GM23248 (cell line): ENCODE measurements at places on chromosomes 3 and 15. TPM values are rescaled to one million over a fixed set of nuclear protein-coding genes. Genes with fewer than 3 reads are reported as not detected.

DNA sequence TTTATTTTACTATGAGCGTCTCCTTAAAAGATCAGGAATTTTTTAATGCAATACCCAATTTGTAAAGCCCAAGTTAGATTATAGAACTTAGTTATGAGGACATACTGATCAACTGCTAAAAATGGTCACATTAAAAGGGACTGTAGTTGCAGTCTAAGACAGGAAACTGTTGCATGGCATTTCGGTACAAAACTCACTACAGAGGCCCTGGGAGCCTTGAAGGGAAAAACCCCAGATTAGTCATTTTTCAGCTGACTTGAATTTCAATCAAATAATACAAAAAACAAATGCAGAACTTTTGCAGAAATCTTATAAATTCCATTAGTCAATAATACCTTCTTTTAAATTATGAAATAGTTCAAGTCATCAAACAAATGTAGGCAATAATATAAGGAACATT lies 6.9 kb upstream of the PTX3 start:
- DNase-seq: peak; percentile 71

- DNase-seq: no peak
Observed at GRCh38 chr3:187398955-187399354, 30.8 kb downstream of the RTP4 start.

Gene SLC28A2
- total RNA-seq: not detected in 2 replicates

Gene PCSK6
- not detected in 2 replicates for total RNA-seq

Gene CPNE4
- 0.11 and 0.25 TPM in 2 replicates for total RNA-seq

Gene AHSG
- total RNA-seq: not detected in 2 replicates

DNA sequence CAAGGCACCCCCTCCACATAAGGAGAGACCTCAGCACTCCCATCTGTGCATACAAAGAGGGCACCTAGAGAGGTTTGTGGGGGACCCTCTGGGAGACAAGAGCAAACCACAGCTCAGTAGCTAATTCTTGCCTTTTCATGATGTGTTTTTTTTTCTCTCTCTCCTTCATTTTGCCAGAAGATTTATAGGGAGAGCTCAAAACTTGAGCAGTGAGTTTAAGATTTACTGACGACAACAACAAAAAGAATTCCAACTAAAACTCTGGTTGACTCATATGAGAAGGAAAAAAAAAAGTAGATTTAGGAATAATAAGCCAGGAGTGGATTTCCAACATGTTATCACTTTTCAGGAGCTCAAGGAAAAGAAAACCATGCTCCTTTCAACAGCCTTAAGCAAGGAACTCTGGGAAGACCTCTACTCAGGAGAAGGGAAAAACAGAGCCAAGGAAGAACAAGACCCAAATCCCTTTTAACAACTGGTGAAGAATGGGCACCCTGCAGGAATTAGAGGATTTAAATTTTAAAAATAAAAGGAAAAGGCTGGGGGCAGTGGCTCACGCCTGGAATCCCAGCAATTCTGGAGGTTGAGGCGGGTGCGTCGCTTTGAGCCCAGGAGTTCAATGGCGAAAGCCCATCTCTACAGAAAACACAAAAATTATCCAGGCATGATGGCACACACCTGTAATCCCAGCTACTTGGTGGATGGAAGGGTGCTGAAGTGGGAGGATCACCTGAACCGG lies 58.2 kb upstream of the RAD18 start:
- no peak for DNase-seq

Gene DNASE1L3
- not detected in 2 replicates for total RNA-seq

DNA sequence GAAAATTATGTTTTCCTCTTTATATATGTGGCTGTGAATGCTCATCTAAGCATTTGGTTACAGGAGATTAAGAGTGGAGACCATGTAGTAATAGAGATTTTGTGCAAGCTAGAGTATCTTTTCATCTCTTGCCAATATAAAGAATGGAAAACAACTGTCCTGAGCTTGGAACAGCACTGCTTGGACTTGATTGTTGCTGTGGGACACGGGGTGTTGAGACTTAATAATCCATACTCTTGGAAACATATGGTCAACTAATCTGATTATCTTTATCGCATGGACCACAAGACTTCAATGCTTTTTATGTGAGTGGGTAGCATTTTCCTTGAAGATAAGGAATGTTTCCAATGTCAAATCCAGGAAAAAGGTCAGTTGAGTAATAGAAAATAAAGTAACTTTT lies 806.3 kb downstream of the DIPK2A start:
- DNase-seq: no peak

DNA sequence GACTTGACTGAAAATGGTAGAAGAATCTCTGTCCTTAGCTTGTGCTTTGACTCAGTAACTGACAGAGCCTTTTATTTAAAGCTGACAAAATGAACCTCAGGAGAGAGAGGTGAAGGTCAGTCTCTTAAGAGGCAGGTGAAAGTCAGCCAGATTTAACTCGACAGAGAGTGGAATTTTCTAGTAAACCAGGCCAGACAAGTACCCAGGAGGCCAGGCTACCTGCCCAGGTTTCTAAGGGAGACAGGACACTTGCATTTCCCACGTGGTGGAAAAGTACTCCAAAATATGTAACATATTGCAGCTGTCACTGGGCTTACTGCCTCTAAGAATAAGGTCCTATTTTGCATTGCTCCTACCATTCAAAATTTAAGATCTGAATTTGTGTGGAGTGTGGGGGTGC lies 167.9 kb downstream of the FMN1 start:
- DNase-seq: no peak

- DNase-seq: peak; percentile 41
Observed at GRCh38 chr3:180913581-180914404, 1.3 kb downstream of the FXR1 start.

GRCh38 chr3:120608506-120608905 lies 12.4 kb downstream of the NDUFB4 start:
- DNase-seq: no peak

DNA sequence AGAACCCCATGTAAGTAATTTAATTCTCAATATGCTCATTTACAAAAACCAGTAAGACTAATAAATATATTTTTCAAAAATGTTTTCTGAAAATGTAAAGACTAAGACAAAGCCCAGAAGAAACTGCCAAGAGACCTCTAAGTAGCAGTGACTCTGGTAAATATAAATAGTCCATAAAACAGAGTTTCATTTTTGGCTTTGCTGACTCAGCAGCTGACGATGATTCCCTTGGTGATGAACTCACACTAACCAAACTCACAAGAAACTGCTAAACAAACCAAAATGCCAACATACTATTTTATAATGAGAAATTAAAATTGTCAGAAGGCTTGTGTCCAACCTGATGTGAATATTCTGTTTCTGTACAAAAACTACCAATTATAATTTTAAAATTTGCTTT lies 31.5 kb upstream of the IMPG2 start:
- DNase-seq: peak; percentile 1

Gene JMJD7
- total RNA-seq: 1.3 and 11.7 TPM in 2 replicates

DNA sequence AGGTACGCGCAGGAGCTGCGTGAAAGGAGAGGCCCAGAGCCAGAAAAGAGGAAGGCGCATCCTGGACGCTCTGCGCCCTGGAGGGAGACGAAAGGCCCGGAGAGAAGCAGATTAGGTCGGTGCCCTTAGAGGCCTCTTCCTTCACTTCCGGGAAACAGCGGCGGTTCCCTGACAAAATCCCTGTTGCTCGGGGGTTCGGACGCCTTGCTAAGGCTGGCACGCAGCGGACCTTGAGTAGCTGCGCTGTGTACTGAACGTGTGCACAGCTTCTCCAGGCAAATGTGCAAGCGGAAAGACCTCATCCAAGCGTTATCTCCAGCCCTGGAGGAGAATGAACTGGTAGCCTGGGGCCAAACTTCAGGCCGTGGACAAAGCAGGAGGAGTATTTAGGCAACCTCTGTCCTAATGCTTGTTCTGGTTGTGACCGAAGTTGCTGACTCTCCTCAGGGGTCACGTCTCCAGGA lies 3.0 kb upstream of the SOX14 start:
- DNase-seq: no peak
